Activated T-cell treated with anti-CD3 and anti-CD28 coated beads for 4 hours (primary cell): ENCODE measurements at places on chromosomes 2 and 18.

DNA sequence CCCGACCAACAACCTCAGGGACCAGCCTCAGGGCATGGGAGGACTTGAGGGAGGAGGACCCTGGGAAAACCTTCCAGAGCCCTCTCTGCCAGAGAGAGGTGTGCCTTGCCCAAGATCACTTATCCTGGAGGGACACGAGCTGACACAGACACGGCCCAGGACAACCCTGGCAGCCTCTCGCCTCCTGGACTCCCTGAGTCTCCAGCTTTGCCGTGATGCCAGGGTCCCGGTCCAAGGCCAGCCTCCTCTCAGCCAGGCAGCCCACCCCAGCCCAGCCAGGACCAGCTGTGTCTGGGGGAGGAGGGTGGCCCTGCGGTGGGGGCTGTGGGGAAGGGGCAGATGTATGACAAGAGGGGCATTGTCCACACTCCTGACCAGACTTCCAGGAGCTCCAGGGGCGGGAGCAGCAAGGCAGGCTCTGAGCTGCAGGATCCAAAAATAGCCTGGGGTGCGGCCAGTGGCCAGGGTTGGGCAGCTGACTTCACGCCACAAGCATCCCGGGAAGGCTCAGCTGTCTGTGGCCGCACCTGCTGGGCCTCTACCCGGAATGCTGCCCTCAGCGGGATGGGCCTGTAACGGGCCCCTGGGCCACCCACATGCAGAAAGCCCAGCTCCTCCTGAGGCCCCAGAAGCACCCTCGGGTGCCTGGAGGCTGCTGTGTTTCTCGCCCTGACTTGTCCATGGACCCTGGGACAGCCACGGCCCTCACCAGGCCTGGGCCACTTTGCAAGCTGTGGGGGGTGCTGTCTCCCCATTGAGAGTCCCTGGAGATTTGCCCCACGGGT, 65.5 kb upstream of the GPC1 start:
- DNase-seq: no peak

- no peak for DNase-seq
Measured at GRCh38 chr2:9741110-9741509, 102.2 kb upstream of the TAF1B start.

GRCh38 chr2:172574965-172575364, 19.1 kb downstream of the PDK1 start:
- no peak for DNase-seq

DNA sequence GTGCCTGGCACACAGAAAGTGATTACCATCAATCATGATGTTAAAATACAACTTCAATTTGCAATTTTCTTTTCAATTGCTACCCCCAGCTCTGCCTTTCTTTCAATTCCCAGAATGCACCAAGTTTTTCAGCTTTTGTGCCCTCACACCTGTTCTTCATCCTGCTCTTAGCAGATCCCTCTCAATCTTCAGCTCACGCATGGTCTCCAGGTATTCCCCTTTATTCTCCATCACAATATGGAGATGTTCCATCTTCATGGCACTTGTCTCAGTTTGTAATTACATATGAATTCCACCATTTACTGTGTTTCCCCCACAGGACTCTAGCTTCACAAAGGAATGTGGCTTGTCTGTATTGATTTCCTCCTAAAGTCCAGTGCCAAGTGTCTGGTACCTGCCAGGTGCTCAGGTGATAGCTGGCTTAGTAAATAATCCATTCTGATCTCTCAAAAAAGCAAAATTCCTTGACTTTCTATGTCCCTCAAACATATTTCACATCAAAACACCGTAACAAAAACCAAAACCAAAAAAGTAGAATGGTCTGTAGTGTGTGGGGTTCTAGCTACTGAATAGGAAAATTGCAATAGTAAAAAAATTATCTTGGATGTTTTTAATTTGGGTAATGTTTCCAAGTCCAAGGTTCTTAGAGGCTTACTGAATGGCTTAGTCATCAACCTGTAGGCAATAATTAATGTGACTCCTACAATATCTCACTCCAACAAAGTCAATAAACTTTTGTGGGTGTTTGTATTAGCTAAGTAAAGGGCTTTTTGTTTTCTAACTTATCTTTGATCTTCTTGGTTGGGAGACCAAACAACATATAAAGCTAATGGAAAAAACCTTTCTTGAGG, 2.9 kb upstream of the INSIG2 start:
- DNase-seq: no peak

DNA sequence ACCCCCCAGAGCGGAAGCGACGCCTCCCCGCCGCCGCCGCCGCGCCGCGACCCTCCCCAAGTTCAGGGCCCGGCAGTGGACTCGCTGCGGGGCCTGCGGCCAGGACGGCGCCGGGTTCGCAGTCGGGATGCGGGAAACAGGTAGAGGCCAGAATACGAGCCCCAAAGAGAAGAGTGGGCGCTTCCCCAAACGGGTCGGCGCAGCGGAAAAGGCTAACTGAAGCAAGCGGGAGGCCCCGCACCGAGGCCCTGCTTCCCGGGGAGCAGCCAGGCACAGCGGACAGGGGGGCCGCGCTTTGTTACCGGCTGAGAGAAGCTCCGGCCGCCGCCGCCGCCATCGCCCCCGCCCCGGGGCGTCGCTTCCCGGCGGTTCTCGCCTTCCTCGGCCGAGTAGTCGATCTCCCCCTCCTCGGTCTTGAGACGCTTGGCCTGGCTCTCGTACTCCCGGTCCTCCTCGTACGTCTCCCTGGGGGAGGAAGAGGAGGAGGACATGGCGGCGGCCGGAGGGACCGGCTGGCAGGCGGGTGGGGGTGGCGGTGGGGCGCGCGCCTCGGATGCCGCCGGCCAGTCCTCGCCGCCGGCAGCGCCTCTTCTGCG, 494 bp downstream of the HNRNPLL start:
- peak; percentile 7 for DNase-seq

DNA sequence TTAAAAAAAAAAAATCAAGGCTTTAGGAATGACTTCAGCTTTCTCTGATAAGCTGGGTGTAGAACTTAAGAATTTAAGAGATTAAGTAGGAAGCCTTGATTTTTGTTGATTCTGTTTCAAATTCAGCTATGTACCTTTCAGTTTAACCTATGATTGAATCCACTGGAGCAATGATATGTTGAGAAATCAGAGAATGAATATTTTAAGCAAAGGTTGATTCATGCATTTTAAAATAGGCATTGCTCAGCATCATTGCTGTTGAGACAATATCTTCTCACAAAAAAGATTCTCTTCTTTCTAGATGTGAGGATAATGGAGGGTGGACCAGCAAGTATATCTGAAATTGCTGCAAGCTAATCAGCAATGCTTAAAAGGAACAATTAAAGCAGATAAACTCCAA, 109.8 kb downstream of the MAP3K20 start:
- no peak for DNase-seq

GRCh38 chr2:102114851-102115497, 27.6 kb upstream of the IL1R1 start:
- no peak for DNase-seq

DNA sequence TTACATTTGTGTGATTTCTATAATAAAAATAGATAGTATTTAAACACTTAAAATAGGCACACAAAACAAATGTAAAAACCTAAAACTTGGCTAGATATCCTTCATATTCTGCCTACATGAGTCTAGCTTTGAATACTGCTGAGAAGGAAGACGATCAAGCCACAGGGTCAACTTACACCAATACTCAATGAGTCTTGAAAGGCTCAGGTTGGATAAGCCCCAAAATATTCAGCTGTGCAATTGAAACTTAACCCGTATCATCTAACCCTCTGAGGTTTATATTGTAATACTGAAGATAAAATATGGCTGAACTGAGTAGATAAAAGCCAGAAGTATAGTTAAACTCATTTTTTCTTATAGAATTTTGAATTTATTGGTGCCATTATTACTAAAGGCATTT, 313.0 kb upstream of the NRXN1 start:
- DNase-seq: no peak

DNA sequence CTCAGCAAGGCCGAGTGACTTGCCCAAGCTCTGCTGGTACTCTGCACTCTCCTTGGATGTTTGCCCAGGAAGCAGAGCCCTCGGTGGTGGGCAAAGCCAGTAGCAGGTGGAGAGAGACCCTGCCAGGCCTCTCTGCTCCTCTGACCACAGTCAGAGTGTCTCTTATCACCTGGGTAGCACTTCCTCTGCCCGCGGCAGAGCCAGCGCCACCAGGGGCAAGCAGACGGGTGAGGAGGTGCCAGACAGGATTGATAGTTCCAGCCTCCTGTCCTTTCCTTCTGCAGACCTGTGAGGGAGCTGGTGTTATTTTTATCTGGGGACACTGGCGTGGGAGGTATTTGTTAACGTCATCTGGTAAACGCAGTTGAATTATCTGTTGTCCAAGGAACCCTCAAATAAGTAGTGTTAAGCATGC, 152.9 kb downstream of the SMAD7 start:
- DNase-seq: no peak

- no peak for DNase-seq
Measured at GRCh38 chr2:188444106-188444835, 152.6 kb downstream of the GULP1 start.
